ENCODE measurements at places on chromosomes 6 and 20.

DNA sequence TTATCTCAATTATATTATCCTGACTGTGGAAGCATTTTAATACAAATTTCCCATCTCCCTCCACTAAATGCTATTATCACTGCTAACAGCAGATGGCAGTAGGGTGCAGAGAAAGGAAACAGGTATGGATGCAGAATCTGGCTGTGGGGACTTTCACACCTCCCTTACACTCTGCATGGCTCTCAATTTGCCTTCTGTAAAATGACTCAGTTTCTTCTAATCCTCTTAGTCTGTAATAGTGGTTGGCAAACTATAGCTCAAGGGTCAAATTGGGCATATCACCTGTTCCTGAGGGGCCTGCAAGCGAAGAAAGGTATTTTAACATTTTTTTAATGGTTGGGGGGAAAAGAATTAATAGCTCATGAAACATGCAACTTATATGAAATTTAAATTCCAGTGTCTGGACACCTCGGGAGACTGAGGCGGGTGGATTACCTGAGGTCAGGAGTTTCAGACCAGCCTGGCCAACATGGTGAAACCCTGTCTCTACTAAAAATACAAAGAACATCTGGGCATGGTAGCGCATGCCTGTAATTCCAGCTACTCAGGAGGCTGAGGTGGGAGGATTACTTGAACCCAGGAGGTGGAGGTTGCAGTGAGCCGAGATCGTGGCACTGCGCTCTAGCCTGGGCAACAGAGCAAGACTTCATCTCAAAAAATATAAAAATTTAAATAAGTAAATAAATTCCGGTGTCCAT is 83.5 kb downstream of the ZMYND8 start:
- H3K4me3 ChIP-seq: no peak overlapping the region
- peak overlapping the region; percentile 17 for H3K27ac ChIP-seq
- peaks cover 4% of the 10 kb centered on the region for H3K36me3 ChIP-seq
- peak; percentile 56 for DNase-seq

DNA sequence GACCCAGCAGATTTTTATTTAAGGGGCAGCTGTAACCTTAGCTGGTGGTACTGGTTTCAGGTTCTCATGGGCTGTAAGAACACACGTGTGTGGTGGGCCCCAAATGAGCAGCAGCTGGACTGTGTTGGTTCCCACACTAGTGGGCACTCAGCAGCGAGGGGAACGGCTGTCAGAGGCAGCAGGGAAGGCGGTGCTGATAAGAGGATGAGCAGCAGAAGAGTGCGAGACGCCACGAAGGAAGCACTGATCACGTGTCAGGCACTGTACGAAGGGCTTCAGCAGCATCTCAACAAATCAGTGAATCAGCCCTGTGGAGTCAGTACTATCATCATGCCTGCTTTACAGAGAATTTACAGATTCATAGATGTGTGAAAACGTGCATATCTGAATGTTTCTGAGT is 41.0 kb upstream of the EMILIN3 start:
- DNase-seq: no peak
- H3K27ac ChIP-seq: no peak overlapping the region
- peaks cover 47% of the 10 kb centered on the region for H3K36me3 ChIP-seq
- no peak overlapping the region for H3K4me3 ChIP-seq
- H3K4me1 ChIP-seq: no peaks in the 10 kb centered on the region

DNA sequence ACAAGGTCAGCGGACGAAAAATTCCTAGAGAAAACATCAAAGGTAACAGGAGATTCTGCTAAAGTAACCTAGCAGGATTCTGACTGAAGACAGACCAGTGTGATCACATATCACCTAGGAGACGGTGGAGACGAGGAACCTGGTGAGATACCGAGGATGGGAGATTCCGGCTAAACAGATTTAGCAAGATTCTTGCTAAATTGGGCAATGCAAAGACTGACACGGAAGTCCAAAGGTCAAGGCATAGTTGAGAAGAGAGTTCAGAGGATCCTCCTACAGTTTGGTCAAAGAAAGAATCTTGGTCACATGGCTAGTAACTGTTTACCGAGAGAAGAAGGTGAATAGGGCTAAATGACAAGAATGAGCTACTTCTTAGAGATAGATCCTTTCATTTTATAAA is 61.1 kb downstream of the TMEM170B start:
- no peak for DNase-seq
- H3K4me3 ChIP-seq: no peak overlapping the region
- no peak overlapping the region for H3K27ac ChIP-seq
- H3K4me1 ChIP-seq: no peaks in the 10 kb centered on the region
- no peaks in the 10 kb centered on the region for H3K27me3 ChIP-seq
- H3K36me3 ChIP-seq: no peaks in the 10 kb centered on the region

DNA sequence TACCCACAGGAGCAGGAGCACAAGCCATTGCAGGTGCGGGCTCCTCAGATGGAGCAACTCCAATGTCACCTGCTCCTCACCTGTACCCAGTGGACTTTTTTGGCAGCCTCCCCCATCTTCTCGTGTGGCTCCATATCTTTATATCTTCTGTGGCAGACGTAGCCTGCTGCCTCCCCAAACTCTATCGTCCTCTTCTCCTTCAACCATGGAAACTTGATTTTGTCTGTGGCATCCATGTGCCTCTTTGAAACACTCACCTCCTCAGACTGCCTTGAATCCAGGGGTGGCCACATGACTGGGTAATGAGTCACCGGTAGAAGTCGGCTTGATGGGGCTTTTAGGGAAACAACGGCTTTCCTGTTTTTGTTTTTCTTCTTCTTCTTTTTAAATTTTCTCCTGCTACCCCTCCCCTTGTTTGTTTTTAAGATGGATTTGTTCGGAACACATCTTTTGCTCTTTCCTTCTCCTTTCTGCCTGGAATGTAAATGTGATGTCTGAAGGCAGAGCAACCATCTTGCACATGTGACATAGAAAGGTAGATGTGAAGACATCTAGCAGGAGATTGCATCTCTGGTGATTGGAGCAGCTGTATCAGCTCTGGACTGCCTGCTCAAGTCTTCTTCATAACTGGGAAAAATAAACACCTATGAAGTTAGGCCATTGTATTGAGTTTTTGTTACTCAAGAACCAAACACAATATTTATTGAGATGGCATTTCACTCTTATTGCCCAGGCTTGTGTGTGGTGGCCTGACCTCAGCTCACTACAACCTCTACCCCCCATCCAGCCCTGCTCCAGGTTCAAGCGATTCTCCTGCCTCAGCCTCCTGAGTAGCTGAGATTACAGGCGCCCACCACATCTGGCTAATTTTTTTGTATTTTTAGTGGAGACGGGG is 69.9 kb upstream of the DDR1 start:
- H3K4me1 ChIP-seq: peaks cover 8% of the 10 kb centered on the region
- no peak overlapping the region for H3K4me3 ChIP-seq
- H3K27ac ChIP-seq: no peak overlapping the region
- H3K36me3 ChIP-seq: no peaks in the 10 kb centered on the region
- H3K27me3 ChIP-seq: no peaks in the 10 kb centered on the region
- DNase-seq: peak; percentile 40

- H3K27me3 ChIP-seq: no peaks in the 10 kb centered on the region
- no peak overlapping the region for H3K4me3 ChIP-seq
- DNase-seq: no peak
- H3K4me1 ChIP-seq: peaks cover 20% of the 10 kb centered on the region
- H3K36me3 ChIP-seq: no peaks in the 10 kb centered on the region
- H3K27ac ChIP-seq: no peak overlapping the region
Measured at GRCh38 chr6:77337392-77337791, 125.9 kb downstream of the HTR1B start.

DNA sequence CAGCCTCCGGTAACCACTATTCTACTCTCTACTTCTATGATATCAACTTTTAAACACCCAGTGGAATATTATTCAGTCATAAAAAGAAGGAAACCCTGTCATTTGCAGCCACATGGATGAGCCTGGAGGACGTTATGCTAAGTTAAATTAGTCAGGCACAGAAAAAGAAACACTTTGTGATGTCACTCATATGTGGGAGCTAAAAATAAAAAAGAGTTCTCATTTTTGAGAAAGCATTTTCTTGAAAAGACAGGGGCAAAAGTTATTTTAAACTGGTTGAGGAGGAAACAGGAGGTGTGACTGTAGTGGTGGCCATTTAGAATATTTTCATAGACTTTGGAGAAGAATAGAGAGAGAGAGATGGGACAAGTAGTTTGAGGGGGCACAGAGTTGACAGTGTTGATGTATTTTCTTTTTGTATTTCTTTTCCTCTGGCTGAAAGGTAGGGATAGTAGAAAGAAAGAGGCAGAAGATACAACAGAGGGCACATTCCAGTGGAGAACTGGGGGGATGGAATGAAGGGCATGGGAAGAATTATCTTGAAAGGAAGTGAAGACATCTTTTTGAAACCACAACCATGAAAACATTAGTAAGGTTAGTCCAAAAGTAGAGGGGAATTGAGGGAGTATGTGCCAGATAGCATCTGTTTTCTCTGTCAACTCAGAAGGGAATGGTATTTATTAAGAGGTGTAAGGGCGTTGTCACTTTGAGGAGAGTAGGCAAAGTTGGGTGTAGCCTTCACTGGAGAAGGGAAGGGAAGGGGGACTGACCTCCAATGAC is 181.3 kb upstream of the GMDS start:
- no peak overlapping the region for H3K4me3 ChIP-seq
- H3K4me1 ChIP-seq: no peaks in the 10 kb centered on the region
- DNase-seq: no peak
- no peaks in the 10 kb centered on the region for H3K36me3 ChIP-seq

- no peaks in the 10 kb centered on the region for H3K4me1 ChIP-seq
- no peaks in the 10 kb centered on the region for H3K36me3 ChIP-seq
- H3K27ac ChIP-seq: no peak overlapping the region
- no peaks in the 10 kb centered on the region for H3K27me3 ChIP-seq
Measured at GRCh38 chr6:80366714-80367113, 260.2 kb downstream of the BCKDHB start.

DNA sequence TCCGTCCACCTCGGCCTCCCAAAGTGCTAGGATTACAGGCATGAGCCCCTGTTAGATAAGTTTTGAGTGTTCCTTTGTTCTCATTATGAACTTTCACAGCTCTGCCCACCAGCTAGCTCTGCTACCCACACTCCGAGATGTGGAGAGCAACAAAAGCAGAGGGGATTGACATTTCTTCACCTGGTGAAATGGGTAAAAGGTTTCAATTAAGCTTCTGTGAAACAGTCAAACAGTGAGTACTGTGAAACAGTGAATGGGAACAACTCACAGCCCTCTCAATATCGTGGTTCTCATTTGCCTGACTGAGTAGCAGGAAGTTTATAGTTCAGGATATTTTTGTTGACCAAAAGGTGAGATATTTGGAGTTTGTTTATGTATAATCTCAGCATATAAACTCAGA is 412.8 kb downstream of the CD83 start:
- H3K4me3 ChIP-seq: no peak overlapping the region
- no peaks in the 10 kb centered on the region for H3K4me1 ChIP-seq
- no peaks in the 10 kb centered on the region for H3K36me3 ChIP-seq
- H3K27me3 ChIP-seq: no peaks in the 10 kb centered on the region

GRCh38 chr6:106520711-106521401 is 108.4 kb downstream of the RTN4IP1 start:
- peaks cover 6% of the 10 kb centered on the region for H3K4me1 ChIP-seq
- peak overlapping the region; percentile 66 for H3K27ac ChIP-seq
- no peaks in the 10 kb centered on the region for H3K36me3 ChIP-seq
- peak; percentile 65 for DNase-seq
- H3K27me3 ChIP-seq: no peaks in the 10 kb centered on the region

Data from body of pancreas (tissue), 4 donors.